ENCODE measurements at places on chromosomes 6 and 20.

DNA sequence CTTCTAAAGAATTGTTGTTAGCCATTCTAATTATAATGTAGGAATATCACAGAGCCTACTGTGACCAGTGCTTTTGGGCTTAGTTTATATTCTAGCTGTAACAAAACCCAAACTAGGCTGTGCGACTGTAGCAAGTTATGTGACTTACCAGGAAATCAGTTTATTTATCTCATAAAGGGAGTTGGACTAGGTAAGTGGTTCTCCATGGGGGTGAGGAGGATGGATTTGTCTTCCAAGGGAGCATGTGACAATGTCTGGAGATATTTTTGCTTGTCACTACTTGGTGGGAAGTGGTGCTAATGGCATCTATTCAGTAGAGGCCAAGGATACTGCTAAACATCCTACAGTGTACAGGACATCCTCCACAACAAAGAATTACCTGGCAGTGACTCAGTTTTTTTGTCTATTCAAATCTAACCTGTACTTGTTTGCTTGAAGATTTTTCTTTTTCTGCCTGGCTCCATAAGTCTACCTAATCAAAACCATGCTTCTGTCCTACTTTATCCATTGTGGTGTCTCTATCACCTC, 32.5 kb downstream of the ZFAND3 start:
- no peaks in the 10 kb centered on the region for H3K27me3 ChIP-seq
- DNase-seq = no peak
- peaks cover 12% of the 10 kb centered on the region for H3K4me1 ChIP-seq
- no peak overlapping the region for H3K4me3 ChIP-seq
- peaks cover 4% of the 10 kb centered on the region for H3K36me3 ChIP-seq
- no peak overlapping the region for H3K27ac ChIP-seq

DNA sequence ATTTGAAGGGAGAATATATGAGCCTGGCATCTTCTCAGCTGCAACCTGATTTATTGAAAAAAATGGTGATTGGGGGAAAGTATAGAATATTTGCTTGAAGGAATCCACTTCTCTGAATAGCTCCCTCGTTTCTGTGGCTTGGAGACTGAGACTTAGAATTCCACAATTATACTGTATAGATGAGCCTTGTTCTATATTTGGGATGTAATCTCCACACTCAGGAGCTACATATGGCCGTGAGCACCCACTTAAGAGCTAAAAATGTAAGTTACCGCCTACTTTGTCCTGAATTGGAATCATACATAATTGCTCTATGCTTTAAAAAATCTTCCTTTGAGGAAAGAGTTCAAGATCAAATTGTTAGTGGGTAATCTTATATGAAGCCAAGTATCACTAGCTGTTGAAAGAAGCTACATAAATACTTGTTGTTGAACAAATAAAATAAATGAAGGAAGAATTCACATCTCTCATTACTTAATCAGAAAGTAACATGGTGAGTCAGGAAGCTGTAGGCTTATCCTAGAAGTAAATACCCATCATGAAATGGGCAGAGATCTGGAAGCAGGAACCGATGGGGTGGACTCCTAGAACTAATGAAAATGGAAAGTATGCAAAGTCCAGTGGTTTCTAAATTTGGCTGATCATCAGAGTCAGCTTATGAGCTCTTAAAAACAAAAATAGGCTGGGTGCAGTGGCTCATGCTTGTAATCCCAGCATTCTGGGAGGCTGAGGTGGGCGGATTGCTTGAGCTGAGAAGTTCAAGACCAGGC, 254.3 kb downstream of the SOX4 start:
- H3K4me3 ChIP-seq = no peak overlapping the region
- H3K27ac ChIP-seq = no peak overlapping the region
- peaks cover 30% of the 10 kb centered on the region for H3K4me1 ChIP-seq
- H3K36me3 ChIP-seq = no peaks in the 10 kb centered on the region
- H3K27me3 ChIP-seq = no peaks in the 10 kb centered on the region
- DNase-seq = no peak

GRCh38 chr6:125112934-125113333, 40.6 kb upstream of the TPD52L1 start:
- peaks cover 11% of the 10 kb centered on the region for H3K36me3 ChIP-seq
- no peak overlapping the region for H3K27ac ChIP-seq

DNA sequence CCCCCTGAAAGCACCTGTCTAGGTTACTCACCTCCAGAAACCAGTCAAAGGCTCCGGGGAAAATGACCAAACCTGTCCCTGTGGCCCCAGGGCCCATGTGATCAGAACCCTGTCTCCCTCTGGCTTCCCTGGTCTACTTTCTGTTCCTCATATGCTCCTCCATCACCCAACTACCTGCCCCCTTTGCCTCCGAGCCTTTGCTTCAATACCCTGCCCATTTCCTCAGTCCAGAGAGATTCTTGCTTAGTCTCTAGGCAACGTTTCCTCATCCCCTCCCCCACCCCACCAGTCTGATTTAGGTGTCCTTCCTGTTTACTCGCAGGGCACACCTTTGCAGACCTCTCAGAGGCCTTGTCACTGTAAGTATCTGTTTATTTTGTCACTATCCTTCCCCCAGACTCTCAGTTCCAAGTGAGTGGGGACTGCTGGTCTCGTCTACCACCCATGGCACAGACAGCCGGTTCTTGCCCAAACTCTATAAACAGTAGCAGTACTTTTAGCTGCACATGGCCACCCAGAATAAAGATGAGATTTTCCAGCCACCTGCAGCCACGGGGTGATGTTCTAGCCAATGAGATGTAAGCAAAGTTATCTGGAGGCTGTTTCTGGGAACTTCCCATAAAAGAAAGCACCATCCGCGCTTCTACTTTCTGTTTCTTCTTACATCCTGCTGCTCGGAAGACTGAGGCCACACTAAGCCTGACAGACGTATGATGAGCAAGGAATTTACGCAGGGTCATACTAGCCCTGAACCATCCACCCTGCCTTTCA, 13.3 kb downstream of the ELOVL5 start:
- H3K4me3 ChIP-seq = peak overlapping the region; percentile 76
- no peaks in the 10 kb centered on the region for H3K27me3 ChIP-seq
- DNase-seq = peak; percentile 61
- H3K27ac ChIP-seq = peak overlapping the region; percentile 96

GRCh38 chr6:72781624-72782023, 159.8 kb downstream of the KCNQ5 start:
- H3K27me3 ChIP-seq = no peaks in the 10 kb centered on the region
- no peaks in the 10 kb centered on the region for H3K36me3 ChIP-seq
- H3K27ac ChIP-seq = no peak overlapping the region
- no peak overlapping the region for H3K4me3 ChIP-seq
- H3K4me1 ChIP-seq = no peaks in the 10 kb centered on the region

GRCh38 chr20:37913567-37914366, 10.8 kb downstream of the VSTM2L start:
- DNase-seq = no peak
- no peaks in the 10 kb centered on the region for H3K36me3 ChIP-seq
- H3K27me3 ChIP-seq = peaks cover 41% of the 10 kb centered on the region

DNA sequence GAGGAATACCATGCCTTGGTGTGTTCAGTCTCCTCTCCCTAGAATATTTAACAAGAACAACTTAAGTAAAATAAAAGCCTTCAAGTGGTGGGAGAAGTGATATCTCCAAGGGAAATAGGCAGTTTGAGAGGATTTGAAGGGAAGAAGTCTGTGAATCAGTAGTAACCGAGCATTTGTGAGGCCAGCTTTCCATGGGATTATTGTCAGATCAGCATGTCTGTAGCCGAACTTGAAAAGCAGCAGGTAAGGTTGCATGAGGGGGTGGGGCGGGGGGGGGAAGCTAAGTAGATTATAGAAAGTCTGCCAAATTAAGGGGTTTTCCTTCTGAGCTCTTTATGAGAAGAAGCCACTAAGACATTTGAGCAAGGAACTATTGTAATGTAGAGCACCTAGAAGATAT, 92.6 kb downstream of the GRIK2 start:
- no peak overlapping the region for H3K4me3 ChIP-seq
- H3K27ac ChIP-seq = no peak overlapping the region
- no peak for DNase-seq

GRCh38 chr20:50915424-50915823, 15.8 kb downstream of the ADNP start:
- DNase-seq = no peak
- H3K36me3 ChIP-seq = peaks cover 60% of the 10 kb centered on the region
- no peak overlapping the region for H3K4me3 ChIP-seq
- peaks cover 61% of the 10 kb centered on the region for H3K4me1 ChIP-seq

Measured in activated T-helper 2 cell treated with anti-CD3 and anti-CD28 coated beads, Interferon-gamma antibody, Interleukin-2, Interleukin-4, amounts not matched to agents 10 μg/mL and 5 μg/mL and 100 μg/mL, durations not matched to agents 14 hours and 24 hours and 36 hours (primary cell).